ENCODE measurements at places on chromosomes 16 and 17. TPM values are rescaled to one million over a fixed set of nuclear protein-coding genes. Genes with fewer than 3 reads are reported as not detected.
A peak's percentile ranks its signal among the peaks of the same experiment; 100 is the strongest.

DNA sequence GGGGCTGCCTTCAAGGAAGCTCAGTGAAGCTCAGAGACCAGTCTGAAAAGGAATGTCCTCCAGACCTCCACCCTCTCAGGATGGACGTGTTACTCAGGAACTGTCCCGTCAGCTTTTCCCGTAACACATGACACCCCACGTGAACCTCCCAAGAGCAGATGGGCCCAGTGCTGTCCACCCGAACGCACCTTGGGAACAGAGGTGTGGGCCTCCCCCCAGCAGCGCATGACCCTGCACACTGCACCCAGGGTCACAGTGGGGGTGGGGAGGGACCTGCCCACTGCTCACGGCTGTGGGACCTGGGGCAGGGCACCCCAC, 21.9 kb downstream of the SLC7A5 start:
- no peak for DNase-seq

GRCh38 chr17:15298176-15298575, 33.0 kb upstream of the PMP22 start:
- no peak for DNase-seq

- DNase-seq: no peak
Observed at GRCh38 chr16:1530883-1531637, 2.4 kb upstream of the TMEM204 start.

- DNase-seq: peak; percentile 9
Observed at GRCh38 chr16:23014592-23014991, 134.7 kb downstream of the USP31 start.

- no peak for DNase-seq
Observed at GRCh38 chr17:12415031-12415430, 250.7 kb upstream of the MYOCD start.

DNA sequence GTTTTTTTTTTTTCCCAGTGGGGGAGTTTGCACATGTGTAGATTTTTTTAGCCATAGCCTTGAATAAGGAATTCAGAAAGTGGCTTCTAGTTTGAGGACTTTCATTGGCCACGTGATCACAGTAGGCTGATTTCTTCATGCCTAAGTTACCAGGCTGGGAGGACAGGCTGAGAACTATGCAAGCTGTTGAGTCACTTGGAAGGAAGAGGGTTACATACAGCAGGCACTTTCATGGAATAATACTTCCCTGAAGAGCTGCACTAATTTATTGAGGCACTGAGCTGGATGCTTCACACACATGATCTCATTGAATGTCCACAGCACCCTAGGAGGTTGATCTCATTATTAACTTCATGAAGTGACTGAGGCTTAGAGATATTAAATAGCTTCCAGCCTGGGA, 22.8 kb downstream of the PRKCB start:
- DNase-seq: no peak

KRT39 gene
- total RNA-seq: not detected

- DNase-seq: no peak
Observed at GRCh38 chr17:62680541-62681052, 53.1 kb downstream of the MRC2 start.

- no peak for DNase-seq
Observed at GRCh38 chr17:77675816-77676215, 282.7 kb upstream of the TNRC6C start.

- DNase-seq: no peak
Observed at GRCh38 chr17:2814049-2814448, 17.8 kb downstream of the RAP1GAP2 start.

ZNF213 gene
- total RNA-seq: 6.1 TPM

SULT1A3 gene
- total RNA-seq: 8.7 TPM

DNA sequence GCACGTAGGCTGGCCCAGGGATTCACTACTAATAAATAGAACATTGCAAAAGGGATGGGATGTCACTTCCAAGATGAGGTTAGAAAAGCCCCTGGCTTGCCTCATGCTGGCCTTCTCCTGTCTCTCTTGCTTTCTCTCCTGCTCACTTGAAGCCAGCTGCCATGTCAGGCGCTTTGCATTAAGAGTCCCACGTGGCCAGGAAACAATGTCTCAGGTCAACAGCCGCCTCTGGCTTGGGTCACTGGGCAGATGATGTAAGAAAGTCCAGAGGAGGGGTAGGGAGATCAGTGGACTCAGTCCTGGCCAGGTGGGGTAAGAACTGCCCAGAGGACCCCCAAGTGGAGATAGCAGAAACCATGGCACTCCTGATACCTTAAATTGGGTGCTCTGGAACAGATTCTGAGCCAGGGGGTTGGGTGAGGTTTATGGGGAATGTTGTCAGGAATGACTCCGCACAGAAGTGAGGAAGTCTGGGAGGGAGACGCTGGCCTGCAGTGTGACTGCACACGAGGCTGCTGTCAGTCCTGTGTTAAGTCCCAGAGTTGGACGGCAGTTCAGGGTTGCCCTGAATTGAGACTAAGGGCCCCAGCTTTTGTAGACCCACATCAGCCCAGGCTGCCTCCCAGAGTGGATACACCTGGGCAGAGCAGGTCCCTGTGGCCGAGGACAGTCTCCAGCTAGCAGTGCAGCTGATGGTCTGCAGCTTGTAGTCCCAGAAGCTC, 17.7 kb downstream of the C16orf82 start:
- no peak for DNase-seq

GRCh38 chr17:13601776-13602551, at the start of gene HS3ST3A1:
HS3ST3A1 (minus strand) TSS chr17:13601929; CDS start chr17:13601129, 800 bp downstream.
- peak; percentile 14 for DNase-seq

ZSCAN10 gene
- total RNA-seq: not detected

GRCh38 chr16:23288209-23288608, 13.9 kb upstream of the SCNN1B start:
- no peak for DNase-seq

CTRB2 gene
- not detected for total RNA-seq

- no peak for DNase-seq
Observed at GRCh38 chr16:12271006-12271405, 294.5 kb downstream of the SNX29 start.

DNA sequence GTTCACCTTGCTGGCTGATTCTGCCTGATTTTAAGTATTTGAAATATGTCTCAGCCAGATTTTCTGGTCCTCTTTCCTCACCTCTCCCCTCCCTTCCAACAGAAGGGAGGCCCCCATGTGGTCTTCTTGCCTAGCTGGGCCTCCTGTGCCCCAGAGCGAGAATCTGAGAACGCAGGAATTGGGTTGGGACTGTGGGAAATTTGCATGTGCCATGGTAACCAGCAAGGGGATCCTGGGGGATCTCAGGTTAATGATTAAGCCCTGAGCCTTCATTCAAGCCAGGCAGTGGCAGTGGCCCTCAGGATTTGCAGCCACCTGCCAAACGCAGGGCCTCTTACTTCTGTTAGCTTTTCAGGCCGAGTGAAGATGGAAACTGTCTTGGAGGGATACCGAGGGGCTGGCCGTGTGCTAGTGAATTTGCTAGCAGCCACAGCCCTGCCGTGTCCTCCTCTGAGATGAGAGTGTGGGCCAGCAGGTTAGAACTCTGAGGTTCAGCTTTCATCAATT, 40.2 kb downstream of the KSR1 start:
- no peak for DNase-seq

GRCh38 chr17:43020789-43021740, 1.1 kb downstream of the VAT1 start:
- no peak for DNase-seq

WFIKKN2 gene
- not detected for total RNA-seq

DNA sequence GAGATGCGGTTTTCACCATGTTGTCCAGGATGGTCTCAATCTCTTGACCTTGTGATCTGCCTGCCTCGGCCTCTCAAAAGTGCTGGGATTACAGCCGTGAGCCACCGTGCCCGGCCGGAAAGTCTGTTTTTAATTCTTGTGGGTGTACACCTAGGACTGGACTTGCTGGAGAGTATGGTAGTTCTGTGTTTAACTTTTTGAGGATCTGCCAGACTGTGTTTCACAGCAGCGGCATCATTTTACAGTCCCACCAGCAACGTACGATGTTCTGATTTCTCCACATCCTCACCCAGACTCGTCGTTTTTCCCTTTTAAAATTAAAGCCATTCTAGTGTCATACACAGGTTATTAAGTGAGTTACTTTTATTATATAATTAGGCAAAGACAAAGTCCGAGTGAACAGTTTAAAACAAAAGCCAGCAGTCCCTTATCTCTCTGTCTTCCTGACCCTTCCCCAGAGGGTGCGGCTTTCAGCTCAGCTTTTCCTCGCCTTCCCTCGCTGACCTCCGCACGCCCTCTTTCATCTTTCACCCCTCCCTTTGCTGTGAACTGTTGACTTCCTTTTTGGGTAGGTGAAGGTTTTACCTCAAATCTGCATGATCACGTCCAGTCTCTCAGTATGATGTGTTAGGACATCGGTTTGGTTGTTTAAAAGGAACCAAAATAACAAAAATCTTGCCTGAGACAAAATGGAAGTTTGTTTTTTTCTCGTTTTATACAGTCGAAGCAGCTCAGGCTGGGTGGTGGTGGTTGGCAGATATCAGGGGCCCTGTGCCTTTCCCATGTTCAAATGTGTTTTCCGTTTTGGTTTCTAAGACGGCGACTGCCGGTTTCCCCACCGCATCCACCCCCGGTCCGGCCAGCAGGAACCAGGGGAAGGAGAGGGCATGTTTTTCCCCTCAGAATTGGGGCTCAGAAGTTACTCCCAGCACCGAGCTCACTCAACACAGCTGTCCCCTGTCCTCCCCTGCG, 18.0 kb downstream of the FAM234A start:
- peak; percentile 51 for DNase-seq

CCL7 gene
- total RNA-seq: not detected

GRCh38 chr17:17028059-17028877, 14.0 kb upstream of the MPRIP start:
- no peak for DNase-seq

DNA sequence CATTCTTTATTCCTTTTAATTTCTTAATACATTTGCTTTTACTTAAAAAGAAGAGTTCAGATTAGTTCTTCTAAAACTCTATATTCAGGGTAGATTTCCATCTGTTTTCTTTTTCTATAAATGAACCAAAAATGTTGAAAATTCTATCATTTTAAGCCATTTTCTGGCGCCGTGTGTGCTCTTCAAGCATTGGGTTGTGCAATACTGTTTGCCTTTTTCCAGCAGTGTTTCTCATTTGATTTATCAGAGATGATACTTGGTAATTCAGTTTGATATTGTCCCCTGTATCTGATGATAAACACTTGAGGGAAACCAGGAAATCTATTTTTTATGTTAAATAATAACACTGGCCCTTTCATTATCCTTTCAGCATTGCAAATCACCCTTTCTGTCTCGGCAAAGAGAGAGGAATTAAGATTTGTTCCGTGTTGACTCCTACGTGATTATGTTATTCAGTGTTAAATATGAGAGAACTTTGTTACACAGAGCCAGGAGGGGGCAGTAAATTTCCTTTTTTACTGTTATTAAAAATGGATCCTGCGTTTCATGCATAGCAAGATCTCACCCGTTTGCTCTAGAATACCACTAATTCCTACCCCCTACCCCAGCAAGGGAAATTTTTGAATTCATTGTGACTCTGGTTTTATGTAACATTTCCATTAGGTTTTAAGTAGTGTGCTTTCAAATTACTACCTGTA, 606.9 kb upstream of the RBFOX1 start:
- DNase-seq: no peak

- DNase-seq: no peak
Observed at GRCh38 chr16:82319038-82319437, 149.0 kb upstream of the MPHOSPH6 start.

DNA sequence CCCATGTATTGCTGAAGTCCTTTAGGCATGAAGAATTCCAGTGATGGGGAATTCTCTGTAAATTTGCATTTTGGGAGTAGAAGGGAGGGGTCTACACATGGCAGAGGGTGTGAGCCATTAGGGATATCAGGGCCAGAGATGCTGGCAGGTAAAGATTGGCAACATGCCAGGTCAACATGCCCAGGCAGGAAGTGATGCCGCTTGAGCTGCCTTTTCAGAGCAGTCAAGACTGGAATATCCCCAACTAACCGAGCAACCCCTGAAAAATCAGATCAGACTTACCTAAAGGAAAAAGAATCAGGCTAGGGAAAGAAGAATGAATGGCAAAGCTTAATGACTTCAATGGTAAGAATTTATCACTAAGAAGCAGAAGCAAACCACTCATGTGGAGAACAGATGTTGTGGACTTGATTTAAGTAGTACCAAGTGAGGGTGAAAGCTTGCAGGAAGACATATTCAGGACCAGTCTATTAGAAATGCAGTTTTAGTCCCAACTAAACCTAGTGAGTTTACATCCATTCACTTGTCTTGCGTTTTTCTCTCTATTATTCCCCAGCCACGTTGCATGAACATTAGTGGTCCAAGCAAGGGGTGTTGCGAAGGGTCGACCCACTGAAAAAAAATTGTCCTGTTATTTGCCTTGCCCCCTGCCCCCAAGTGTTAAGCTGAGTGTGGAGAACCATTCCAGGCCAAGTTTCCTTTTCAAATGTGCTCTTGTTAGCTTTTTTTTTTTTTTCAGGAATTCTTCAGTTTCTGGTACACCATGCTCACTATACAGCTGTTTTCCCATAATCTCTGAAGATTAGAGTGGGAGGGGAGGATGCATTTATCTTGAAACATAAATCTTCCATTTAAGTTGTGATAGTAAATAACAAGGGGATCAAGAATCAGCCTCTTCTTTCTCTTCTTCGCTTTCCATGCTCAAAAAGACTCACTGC, 105.2 kb downstream of the ABCA8 start:
- no peak for DNase-seq

PIK3R5 gene
- 18.1 TPM for total RNA-seq

TPSD1 gene
- not detected for total RNA-seq

PNMT gene
- total RNA-seq: not detected

DNA sequence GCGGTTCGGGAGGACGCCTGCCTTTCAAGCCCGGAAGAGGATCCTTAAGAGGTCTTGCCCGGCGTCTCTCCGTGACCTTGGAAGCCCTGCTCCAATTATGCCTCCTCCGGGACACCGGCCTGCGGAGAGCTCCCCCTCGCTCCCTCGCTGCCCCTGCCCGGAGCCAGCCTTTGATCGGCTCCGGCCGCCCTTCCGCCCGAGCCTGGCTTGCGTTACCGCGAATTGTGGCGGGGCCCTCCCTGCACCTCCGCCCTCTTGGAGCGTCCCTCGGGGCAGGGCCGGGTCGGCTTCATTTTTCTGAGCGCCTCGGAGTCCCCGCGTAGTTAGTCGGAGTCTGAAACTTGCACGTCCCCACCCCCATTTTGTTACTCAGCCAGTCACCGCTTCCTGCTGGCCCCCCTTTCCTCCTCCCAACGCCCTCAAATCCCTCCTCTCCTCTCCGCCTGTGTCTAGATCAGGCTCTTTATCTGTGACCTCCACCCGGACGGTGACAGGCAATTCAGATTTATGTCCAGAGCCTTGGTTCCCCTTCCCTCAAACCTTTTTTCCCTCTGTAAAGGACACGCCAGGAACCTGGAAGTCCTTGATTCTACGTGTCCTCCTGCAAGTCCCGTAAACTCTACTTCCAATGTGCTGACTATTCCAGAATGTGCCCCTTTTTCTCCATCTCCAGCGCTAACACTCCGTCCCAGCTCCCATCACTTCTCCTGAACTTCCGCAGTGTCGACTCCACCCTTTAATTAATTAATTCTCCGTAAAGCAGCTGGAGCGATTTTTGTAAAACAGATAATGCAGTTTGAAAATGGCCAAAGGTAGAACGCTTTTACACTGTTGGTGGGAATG, 569 bp upstream of the RABEP2 start:
- peak; percentile 94 for DNase-seq

GAS7 gene
- 0.52 TPM for total RNA-seq

GRCh38 chr17:3796110-3796821, 4.7 kb downstream of the ITGAE start:
- DNase-seq: peak; percentile 49

- no peak for DNase-seq
Observed at GRCh38 chr16:66245072-66245471, 121.4 kb upstream of the CDH5 start.

CYLD gene
- total RNA-seq: 70.8 TPM
